Amniotic epithelial cell (primary cell): ENCODE measurements at places on chromosomes 6 and 20.

- no peak for DNase-seq
Measured at GRCh38 chr20:6070829-6071695, 17.2 kb upstream of the LRRN4 start.

- DNase-seq: no peak
Measured at GRCh38 chr20:34871320-34871926, 1.2 kb downstream of the GGT7 start.

DNA sequence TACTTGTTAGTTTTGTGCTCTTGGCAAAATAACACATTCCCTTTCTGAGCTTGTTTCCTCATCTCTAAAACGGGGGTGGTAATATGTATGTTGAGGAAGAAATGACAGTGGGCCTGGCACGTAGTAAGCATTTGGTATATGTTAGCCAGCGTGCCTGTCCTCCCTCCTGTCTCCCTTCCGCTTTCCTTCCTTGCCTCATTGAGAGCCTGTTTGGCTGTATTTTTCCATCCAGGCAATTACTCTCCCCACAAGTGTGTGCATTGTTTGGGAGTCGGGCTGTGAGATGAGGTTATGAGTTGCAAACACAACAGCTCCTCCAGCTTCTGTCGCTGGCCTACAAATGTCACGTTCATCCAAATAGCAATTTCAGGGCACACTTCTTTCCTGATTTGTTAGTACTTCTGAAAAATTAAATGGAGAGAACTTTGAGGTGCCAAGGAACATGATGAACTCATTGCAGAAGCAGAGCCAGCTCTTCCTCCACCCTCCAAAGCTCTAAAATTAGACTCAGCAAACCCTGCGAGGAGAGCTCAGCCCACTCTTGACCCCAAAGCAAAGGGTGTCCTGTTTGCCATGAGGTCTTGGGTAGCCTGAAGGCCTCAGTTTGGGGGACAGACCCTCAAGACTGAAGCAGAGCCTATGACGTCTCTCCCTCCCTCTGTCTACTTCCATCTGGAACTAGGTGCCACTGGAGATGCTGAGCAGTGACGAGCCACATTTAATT lies 50.7 kb upstream of the TOX2 start:
- no peak for DNase-seq

DNA sequence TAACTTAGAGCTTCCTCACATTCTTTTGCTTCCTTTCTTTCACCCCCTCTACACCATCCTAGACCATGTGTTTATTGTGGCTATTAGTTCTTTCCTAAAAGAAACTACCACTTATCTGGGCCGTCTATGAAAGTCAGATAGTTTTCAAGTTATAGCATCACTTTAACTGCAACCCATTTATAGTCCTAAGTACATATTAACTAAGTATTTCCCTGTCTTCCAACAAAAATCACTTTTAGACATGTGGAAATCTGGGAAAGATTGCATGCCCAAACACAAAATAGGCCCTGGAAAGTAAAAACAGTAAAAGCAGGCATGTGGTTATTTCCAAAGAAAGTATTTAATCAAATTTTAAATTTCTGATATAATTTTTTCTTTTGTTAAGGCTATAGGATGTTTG lies 5.5 kb downstream of the MYLIP start:
- DNase-seq: no peak

DNA sequence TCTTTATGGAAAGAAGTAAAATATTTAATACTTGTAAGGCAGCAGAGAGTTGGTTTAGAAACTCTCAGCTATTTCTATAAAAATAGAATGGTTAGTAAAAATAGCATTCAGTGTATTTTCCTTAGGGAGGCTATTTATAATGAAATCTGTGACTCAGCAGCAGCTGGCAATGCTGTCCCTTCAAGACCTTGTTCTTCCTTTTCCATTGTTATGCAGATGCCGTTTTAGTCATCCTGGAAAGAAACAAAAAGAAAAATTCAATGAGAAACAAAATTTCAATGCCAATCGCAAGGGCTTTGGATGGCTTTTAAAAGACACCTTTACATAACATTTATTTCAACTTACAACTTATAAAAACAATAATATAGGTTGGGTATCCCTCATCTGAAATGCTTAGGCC lies 17.5 kb downstream of the MPC1 start:
- DNase-seq: no peak

DNA sequence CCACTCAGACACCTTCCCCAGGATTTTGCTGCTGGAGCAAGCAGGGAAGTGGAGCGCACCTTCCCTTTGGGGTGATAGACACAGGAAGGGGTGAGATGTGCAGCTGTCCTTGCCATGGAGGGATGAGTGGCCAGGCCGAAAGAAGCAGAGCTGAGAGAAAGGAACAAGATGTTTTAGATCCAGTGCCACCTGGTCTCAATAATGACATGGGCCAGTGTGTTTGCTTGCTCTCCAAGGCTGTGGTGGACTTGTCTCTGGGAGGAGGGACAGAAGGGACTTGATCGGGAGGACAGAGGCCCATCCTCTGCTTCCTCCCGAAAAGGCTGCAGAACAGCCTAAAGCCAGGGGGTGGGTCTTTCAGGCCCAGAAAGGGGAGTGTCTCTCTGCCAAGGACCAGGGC lies 61.7 kb upstream of the CCDC167 start:
- DNase-seq: no peak

GRCh38 chr20:23326774-23327173 lies 23.8 kb upstream of the NXT1 start:
- no peak for DNase-seq

DNA sequence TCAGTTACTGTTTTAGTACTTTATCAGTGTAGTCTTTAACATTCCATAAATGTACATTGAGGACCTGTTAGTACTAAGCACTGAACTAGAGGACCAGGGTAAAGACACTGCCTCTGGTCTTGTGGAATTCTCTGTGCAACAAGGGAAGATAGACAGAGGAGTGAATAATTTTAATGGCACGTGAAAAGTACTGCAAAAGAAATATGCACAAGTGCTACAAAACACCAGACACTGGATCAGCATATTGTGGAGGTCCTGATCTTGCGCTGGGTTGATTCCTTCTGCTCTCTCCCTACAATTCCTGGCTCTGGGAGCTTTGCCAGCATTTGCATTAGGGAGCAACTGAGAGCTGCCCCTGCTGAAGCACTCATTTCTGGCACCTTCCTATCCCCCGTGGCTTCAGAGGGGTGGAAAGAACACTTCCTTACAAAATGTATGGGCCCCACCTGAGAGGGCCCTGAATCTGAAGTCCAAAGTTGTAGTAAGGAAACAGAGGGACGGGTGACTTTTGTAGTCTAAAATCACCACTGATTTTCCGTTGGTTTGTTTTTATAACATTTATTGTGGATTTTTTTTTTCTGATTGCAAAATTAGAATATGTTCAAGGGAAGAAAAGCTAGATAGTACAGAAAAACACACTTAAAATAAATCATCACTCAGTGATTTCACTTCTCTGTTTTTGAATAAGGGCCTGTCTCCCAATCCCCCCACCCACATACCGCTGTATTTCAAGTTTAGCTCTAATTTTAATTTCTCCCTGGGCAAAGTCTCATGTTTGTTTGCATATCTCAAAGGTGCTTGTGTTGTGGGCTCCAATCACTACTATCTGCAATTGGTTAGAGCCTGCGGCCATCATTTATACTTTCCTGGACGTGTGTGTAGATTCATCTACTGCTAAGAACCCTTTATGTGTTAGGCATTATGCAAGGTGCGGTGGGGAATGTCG lies 4.9 kb downstream of the PKIG start:
- DNase-seq: peak; percentile 66

DNA sequence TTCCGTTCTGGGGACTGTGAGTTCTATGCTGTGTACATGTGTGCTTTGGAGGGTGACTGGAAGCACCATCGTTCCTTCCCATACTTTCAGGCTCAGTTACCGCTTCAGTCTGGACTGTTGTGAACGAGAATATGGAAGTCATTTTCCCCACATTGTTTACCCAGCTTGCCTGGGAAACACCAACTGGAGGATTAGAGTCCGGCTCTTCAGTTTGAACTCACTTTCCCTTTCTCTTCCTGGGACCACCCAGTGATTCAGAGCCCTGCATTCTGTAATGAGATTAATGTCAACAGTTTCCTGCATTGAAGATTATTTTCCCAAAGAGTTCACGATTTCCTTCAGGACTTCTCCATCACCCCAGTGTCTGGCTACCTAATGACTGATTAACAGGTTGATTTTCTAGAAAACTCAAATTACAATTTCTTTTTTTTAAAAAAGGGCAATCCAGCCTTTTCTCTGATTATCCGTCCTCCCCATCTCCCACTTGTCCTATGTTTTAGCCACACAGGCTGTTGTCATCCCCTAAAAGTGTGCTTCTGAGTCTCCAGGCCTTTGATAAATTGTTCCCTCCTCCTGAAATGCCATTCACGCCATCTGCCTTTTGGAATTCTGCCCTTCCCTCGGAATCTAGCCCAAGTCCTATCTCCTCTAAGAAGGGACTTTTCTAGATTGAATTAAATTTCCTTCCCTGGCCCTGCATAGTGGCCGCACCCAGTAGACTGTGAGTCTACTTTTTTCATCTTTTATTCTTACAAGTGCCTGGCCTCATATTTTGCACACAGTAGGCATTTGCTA lies 3.3 kb upstream of the TAGAP start:
- DNase-seq: no peak

DNA sequence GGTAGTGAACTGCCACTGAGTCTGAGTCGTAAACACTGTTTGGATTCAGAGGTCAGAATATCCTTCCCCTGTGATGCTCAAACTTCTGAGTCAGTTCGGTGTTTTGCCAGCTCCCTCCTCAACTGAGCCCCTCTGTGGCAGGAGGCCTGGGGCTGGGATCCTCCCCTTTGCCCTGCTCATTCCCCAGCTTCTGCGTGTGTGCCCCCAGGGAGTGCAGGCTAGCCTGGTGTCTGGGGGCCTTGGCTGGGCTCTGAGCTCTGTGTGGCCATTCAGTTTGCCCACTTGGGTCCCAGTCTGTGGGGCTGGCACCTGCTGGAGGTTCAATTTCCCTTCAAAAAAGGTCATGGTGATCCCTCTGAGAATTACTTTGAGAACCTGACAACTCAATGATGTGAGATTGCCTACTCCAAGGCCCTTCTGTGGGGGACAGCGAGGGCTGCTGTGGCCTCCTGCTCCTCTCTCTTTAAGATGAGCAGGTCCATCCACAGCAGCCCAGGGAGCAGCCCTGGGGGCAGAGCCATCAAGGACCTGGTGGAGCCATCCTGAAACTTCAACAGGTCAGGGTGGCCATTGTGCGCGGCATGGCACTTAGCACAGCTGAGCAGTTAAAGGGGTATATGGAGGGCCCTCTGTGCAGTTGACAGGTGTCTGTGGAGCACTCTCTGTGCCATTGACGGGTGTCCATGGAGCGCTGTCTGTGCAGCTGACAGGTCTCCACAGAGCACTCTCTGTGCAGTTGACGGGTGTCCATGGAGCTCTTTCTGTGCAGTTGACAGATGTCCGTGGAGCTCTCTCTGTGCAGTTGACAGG lies 147.2 kb downstream of the SYCP2 start:
- DNase-seq: no peak

- DNase-seq: no peak
Measured at GRCh38 chr20:37885593-37886503, 17.1 kb upstream of the VSTM2L start.

GRCh38 chr6:131807644-131808459 lies at the start of gene ENPP1:
Gene ENPP1, plus strand, starts transcription at chr6:131808020. Its CDS starts 16 bp downstream, at chr6:131808036.
- peak; percentile 55 for DNase-seq

- no peak for DNase-seq
Measured at GRCh38 chr6:128138694-128139093, 237.8 kb upstream of the THEMIS start.

GRCh38 chr6:46097366-46097765 lies 32.4 kb upstream of the ENPP4 start:
- no peak for DNase-seq

GRCh38 chr6:138099832-138100231 lies 7.4 kb downstream of the PERP start:
- DNase-seq: peak; percentile 88

DNA sequence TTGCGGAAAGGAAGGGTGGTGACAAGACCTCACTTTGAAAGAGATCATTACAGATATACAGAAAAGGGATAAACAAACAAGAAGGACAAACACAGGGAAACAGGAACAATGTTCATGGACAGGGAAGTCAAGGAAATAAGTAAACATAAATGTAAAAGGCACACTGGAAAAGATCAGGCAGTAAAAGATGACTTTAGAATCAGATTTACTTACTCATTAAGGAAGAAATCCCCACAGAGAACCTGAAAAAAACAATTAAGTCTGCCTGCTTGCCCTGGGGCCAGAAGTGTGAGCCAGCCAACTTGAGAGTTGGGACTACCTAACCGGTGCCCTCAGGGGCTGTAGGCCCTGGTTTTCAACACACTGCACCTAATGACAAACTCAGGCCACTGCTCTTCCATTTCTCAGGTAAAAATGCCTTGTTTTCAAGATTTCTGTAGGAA lies 1.7 kb downstream of the APMAP start:
- no peak for DNase-seq

GRCh38 chr6:102417368-102417998 lies 1024.0 kb downstream of the GRIK2 start:
- peak; percentile 38 for DNase-seq

GRCh38 chr6:42813906-42814444 lies 32.1 kb downstream of the BICRAL start:
- DNase-seq: no peak

GRCh38 chr6:23465912-23466311 lies 660.1 kb upstream of the NRSN1 start:
- no peak for DNase-seq

GRCh38 chr20:41567615-41568014 lies 50.6 kb downstream of the CHD6 start:
- no peak for DNase-seq

- peak; percentile 100 for DNase-seq
Measured at GRCh38 chr20:34570859-34571306, 12.4 kb downstream of the MAP1LC3A start.

DNA sequence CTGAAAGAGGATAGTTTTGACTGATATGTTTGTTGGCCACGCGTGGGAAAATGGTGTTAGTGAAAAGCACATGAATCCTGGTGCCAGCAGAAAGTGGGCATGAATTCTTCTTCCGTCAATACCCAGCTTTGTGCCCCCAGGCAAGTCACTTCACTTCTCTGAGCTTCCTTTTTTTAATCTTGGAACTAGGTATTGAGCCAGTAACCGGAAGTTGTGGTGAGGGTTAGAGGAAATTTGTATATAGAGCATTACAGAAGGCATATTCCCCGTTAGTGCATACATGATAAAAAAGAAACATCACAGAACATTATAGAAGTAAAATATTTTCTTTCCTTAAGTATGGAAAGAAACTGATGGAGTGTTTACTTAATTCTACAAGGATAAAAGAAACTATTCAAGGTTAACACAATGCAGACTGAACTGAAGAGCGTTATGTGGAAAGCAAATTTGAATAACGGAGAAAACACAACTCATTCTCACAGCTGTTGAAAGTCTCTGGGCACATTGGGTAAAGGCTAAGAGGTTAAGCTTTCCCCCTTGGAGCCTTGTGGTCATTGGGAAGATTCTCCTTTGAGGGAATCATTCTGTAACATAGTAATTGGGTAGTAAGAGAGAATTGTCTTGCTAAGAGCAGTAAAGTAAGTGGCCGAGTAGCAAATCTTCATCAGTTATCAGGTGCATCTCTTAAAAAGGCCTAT lies 223.1 kb downstream of the BCAS1 start:
- no peak for DNase-seq
